ENCODE measurements at places on chromosomes 2 and 18.

DNA sequence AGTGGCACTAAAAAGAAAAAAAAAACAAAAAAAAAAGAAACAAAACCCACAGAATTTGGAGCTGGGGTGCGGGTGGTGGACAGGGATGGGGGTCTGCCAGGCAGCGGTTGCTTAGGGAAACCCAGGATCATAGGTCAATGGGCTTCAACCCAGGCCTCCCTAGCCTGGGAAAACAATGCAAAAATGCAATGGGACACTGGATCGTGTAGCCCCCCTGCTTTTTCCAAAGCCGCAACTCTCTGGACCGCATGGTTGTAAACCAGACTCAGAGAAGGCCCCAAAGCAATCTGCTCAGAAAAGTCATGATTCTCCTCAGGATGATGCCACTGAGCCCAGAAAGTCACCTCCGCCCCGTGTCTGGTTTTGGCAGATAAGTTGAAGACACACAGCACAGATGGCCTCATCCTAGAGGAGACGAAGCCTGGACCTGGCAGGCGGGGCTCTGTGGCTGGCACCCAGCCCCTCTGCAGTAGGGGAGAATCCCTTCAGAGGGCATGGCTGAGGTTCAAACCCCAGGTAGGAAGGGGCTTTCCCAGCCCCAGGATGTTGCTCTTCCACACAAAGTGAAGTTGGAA is 5.1 kb downstream of the DLX2 start:
- no peak for DNase-seq

DNA sequence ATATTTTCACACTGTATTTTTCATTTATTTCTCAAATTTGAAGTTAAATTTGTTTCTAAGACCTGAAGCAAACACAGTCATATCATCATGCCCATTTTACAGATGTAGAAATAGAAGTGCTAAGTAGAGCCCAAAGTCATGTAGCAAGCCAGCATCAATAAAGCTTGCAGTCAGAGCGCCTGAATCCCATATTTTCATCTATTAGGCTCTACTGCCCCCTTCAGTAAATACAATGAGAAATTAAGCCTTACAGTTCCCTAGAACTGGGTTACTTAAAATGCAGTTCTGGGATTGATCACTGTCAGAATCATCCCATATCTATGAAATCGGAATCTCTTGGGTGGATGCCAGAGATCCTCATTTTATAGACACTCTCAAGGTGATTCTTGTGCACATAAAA is 419.9 kb downstream of the TGIF1 start:
- peak; percentile 29 for DNase-seq

GRCh38 chr2:240960309-240960970 is 38.0 kb upstream of the SNED1 start:
- DNase-seq = no peak

GRCh38 chr18:8942021-8942908 is 160.2 kb upstream of the NDUFV2 start:
- no peak for DNase-seq

- no peak for DNase-seq
Observed at GRCh38 chr2:50777954-50778353, 254.0 kb downstream of the NRXN1 start.

- no peak for DNase-seq
Observed at GRCh38 chr18:24500217-24500616, 39.8 kb downstream of the HRH4 start.

GRCh38 chr18:36700955-36701354 is 127.8 kb downstream of the TPGS2 start:
- no peak for DNase-seq

DNA sequence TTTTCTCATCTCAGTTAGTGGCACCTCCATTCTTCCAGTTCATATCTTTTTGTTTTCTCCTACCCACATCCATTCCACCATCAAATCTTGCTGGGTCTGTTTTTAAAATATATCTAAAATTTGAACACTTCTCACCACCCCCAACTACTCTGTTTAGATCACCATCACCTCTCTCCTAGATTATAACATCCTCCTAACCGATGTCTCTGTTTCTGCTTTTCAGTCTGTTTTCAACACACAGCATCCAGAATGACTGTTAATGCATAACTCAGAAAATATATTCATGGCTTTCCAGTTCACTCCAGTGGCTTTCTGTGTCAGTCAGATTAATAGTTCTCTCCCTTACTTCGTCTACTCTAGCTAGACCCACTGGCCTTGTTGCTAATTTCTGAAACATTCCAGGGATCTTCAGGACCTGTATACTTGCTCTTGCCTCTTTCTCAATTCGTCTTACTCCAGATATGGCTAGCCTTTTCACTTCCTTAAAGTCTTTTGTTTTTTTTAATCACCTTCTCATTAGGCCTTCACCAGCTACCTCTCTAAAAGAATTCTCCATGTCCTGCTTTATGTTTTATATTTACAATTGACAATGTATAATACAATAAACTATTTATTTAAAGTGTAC is 105.3 kb downstream of the COMMD1 start:
- no peak for DNase-seq

DNA sequence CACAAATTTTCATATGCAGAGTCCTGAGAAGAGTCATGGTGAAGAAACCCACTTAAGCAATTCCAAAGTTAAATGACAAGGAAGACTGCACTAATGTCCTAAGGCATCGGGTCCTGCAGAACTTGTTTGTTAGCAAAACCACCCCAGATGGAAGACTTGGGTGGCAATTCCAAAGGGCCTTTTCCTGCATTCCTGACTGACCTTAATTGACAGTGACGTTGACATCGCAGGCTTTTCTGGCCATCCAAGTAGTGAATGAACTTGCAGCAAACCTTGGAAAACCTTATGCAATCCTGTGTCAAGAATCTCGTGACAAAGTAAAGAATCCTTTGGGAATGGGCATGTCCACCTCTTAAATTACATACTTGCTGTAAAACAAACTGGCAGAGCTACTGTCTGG is 112.5 kb upstream of the SH3BP4 start:
- DNase-seq = no peak

GRCh38 chr2:190415794-190416775 is 7.9 kb downstream of the MFSD6 start:
- no peak for DNase-seq

DNA sequence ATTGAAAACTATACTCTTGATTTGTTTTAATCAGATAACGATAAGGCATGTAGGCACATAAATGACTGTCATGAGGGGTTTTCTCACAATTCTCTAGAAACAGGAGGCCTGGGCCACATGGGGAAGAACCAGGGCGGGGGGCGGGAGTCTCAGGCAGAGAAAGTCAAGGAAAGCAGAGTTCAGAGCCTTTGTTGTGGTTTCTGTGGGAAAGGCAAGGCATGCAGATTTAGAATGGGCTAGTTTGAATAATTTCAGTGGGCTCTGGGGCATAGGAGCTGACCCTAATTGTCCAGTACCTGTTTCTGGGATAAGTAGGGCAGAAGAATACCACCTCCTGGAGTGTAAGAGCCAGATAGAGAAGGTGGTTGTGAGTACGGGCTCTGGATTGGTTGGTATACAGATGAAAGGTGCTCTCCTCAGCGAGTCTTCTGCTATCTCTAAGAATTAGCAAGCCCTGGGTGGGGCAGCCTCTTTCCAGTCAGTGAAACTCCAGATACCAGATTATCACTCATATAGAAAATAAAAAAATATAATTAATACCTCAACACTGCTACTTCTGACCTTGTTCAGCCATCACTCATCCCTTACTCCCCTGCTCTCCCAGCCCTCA is 41.5 kb upstream of the CYRIA start:
- DNase-seq = no peak

GRCh38 chr18:22726469-22726868 is 206.7 kb upstream of the RBBP8 start:
- no peak for DNase-seq

GRCh38 chr18:22912835-22913234 is 20.3 kb upstream of the RBBP8 start:
- peak; percentile 66 for DNase-seq

DNA sequence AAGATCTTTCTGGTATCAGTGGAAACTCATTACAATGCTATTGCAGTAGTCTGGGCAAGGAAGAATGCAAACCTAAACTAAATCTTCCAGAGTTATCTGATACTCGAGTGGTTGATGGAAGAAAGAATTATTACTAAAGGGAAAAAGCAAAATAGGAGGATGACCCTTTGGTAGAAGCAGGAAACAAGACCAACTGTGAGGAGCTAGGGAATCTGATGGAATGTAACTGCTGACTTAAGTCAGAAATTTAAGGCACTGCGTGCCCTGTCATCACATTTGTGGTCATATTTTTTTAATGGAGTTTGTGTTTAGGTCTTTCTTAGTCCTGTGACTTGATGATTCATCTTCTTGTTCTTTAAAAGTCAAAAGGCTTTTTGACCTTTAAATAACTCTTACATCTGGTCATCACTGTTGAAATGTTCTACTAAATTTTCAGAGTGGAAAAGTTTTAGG is 36.5 kb upstream of the ARMC9 start:
- peak; percentile 99 for DNase-seq

GRCh38 chr2:98880266-98881152 is 55.5 kb downstream of the CRACDL start:
- DNase-seq = no peak

- no peak for DNase-seq
Observed at GRCh38 chr18:47899107-47899840, 31.2 kb downstream of the SMAD2 start.

DNA sequence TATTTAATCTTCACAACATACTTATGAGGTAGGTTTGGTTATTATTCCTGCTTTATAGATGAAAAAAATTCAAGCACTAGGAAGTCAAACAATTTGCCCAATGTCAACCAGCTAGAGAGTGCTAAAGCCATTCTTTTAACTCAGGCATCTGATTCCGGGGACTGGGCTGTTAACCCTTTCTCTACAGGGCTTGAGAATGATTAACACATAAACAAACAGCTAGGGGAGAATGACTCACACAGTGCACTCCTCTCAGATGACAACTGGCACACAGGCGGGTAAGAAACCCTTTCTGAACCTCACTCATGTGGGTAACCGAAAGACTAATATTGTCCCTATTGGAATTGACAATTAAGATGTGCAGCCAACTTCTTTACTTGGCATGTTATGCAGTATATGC is 86.3 kb upstream of the FSHR start:
- no peak for DNase-seq

- DNase-seq = no peak
Observed at GRCh38 chr2:123738643-123739042, 286.4 kb upstream of the CNTNAP5 start.

GRCh38 chr2:232879618-232880494 is 9.8 kb downstream of the SNORC start:
- DNase-seq = no peak

DNA sequence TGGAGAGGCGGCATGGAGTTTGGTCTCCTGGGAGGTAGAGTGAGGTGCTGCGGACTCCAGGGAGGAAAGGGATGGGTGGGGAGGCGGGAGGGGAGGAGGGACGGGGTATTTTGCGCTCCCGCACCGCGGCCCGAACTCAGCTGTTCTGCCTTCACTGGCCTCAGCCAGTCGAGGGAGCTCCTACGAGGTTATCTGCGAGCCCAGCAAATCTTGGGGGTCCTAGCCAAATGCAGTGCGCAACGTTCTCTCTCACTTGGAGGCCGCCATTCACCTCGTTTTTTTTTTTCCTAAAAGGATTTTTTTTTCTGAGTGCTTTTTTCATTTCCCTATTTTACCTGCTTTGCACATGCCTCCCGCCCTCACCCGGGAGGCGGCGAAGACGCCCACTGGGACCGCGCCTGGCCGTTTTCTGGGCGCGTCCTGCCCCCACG is 877 bp upstream of the BCL2L11 start:
- no peak for DNase-seq

GRCh38 chr2:171307560-171307959 is 126.2 kb downstream of the METTL8 start:
- DNase-seq = no peak

GRCh38 chr2:196681510-196681909 is 42.0 kb downstream of the CCDC150 start:
- no peak for DNase-seq

DNA sequence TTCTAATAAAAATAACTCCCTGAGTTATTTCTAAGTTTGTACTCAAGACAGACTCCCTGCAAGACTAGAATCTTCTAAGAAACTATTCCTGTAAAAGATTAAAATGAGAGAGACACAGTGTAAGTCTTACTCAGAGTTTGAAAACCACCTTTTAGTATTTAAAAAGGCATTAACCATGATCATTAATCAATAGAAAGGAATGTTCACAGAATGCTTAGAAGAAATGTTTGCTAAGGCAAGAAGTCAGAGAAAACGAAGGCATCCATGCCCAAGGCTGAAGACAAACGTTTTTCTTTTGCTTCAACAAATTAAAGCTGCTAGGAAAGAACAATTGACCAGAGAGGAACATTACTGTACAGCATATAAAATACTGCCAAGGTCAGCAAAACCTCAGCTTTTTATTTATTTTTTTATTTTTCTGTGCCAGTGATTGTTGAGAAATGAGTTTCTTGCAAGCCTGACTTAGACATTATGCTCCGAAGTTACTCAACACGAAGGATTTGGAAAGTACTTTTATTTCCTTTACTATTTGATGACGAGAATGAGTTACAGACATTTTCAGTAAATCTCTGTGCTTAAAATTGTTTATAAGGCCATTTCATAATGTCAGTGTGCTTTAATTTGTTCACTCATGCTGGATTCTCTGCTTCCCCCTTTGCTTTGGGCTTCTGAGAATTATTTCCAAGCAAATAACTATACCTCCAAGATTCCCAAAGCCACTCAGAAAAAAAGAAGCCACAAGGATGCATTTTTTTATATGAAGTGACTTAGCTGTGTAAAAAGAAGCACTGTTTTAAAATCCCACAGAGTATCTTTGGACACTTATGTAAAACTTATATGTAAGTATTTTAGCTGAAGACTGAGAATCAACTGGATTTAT is 20.5 kb downstream of the RND3 start:
- DNase-seq = peak; percentile 83

- DNase-seq = no peak
Observed at GRCh38 chr2:157178874-157179273, 78.6 kb upstream of the GALNT5 start.

DNA sequence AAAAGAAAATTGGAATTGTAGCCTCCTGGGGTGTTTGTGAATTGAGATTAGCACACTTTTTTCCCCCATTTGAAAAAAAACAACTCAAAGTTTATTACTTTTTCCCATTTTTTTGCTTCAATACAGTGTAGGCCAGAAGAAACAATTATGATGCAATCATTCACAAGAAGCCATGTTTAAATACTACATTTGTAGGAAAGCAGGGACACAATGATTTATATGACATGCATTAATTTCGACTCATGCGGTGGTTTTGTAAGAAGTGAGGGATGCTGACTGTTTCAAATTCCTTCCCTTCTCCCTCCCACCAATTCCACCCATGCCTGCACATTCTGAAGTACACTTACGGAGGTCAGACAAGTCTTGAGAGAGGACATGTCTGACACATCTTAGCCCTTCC is 774.2 kb upstream of the FSHR start:
- no peak for DNase-seq

DNA sequence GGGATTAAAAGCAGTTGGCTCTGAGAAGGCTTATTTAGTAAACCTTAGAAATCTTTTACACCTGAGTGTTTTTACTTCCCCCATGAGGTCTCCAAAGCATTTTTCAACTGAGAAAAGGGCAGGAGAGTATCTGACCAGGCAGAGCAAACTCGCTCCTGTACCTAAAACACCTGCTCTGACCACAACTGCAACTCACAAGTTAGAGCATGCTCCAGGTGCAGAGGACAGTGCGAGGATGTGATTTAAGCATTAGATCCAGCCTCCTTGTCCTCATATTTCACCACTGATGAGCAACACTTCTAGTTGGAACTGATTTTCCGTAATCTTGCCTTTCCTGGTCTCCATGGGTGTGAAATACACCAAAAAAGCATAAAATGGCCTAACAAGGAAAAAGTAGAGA is 34.5 kb upstream of the TBC1D8 start:
- no peak for DNase-seq

Data from AG09309 (cell line).